ENCODE measurements at places on chromosomes 13 and 19.
A peak's percentile ranks its signal among the peaks of the same experiment; 100 is the strongest.

GRCh38 chr19:34041925-34042521 lies 130.3 kb upstream of the LSM14A start:
- peak; percentile 60 for DNase-seq

DNA sequence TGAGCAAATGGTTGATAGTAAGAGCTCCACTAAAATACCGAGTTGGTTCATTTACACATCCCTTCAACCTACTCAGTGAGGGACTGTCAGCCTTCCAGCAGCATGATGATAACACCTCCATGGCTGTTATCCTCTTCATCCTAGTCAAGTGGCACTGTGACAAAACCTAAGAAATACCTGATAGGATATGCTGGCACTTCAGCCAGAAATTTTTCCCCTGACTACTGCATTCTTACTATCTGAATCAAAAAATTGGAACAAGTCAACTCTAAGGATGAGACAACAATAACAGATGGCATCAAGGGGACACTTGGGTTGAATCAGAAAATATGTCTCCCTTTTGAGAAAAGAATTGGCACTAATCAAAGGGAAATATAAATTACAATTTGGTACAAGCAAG lies 193.9 kb downstream of the KCTD12 start:
- no peak for DNase-seq

DNA sequence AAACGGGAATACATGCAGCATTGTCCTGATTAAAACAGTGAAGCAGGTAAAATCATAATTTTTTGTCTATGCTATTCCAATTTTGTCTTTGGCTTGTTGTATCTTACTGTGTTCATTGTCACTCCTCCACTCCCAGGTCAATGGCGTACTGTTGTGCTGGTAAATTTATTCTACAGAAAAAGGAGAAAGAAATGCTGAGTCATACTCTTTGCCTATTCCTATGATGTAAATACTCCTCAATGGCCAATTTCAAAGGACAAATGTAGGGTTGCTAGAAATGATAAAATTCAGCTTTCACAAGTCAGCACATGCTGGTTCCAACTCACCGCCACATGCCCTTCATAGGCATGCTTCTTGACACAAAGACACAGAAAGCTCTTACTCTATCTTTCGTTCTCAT lies 694.4 kb upstream of the PCDH20 start:
- no peak for DNase-seq

DNA sequence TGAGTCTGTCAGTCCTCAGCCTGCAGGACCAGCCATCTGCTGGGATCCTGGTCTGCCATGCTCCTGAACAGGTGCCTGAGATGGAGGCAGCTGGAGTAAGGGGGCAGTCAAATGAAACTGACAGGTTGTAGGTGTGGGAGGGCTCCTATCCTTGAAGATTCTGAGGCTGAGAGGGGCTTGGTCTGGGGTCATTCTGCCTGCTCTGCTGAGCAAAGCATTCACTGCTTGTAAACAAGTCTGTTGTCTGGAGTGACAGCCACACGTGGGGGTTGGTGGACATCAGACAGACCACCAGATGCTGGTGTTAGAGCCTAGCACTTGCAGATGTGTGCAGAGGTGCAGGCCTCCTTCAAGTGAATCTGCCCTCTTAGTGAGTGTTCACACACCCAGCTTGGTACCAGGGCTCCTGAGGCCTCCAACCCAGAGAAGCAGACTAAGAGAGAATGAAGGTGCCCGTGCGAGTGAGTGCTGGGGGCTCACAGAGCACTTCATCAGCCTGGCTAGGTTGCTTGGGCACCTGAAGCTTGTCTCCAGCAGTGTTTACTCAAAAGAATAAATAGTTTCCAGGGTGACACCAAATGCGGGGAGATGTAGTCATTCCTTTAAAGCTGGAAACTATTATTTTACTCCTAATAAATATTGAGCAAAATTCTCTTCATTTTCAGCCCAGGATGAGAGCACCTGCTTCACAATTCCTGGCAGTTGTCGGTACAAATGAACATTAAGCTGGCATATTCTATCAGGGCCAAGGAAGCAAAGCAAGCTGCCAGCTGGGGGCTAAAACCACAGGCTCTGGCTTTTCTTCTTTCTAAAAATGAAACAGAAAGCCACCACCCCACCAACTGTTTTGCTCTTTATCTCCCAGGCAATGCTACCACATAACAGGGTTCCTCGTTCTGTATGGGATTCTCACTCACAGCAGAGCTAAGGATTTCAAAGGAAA lies 82.3 kb downstream of the RNASEH2B start:
- DNase-seq = peak; percentile 30

DNA sequence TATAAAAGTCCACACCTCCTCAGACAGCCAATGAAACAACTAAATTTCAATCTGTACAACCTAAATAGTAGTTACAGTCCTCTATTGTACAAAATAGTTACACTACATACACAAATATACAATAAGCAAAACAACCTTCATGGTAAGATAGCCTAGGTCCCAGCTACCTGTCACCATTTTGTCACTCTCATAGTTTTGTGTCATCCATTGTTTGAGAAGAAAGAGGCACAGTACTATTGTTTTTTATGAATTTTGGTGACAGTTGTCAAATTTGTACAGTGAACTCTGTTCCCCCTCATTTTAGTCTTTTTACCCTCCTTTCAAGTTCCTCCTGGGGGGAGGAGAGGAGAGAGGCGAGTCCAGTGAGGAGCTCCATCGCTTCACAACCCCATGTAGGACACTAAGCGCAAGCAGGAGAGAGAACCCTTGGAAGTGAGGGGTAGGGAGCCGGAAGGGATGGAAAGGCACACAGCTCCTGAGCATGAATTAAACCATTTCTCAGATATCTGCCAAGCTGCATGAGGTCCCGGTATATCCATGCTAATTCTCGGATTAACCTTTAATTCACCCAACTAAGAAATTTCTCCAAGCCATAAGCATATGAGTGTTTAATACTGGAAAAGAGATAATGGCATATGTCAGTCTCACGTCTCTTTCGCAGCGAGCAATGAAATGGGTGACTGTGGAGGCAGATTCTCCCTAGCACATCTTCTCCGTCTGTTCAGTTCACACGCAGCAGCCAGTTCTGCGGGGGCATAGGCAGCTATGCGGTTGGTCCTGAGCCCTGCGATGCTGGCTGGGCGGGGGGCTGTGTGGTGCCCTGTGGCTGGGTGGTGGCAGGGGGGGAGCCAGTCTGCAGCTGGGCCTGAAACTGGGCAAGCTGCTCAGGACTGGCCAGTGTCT lies 60.5 kb downstream of the SERP2 start:
- no peak for DNase-seq

DNA sequence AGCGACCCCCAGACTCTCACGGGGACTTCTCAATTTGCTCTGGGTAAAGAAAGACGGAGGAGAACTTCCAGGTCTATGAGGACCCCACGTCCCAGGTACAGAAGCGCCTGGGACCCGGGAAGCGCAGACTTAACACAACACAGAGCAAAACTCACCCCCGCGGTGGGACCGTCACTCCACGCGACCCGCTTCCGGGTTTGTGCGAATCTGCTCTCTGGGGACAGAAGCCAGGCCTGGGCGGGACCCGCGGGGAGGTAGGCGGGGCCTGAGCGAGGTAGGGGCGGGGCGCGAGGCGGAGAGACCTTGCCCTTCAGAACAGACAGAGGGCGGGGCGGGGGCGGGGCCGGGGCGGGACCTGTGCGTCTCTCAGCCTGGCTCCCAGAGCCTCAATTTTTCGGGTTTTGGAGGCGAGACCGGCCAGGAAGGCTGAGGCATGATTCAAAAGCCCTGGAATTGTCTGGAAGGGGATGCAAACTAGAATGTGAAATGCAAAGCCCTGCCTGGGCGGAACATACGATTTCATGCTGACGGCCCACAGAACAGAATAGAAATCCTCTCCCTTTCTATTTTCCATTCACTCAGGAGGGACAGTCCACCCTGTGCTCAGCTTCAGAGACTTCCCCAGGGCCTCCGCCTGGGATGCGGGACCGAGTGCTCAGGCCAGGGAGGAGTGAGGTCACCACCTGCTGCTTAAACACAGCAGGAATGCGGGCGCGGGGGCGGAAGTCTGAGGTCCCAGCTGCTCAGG lies 19.3 kb upstream of the ZNF888 start:
- DNase-seq = peak; percentile 94

- DNase-seq = no peak
These were observed 790.3 kb upstream of the SLITRK1 start for GRCh38 chr13:84672616-84673015.

- no peak for DNase-seq
These were observed 179.3 kb downstream of the ZIC5 start for GRCh38 chr13:99792079-99792921.

DNA sequence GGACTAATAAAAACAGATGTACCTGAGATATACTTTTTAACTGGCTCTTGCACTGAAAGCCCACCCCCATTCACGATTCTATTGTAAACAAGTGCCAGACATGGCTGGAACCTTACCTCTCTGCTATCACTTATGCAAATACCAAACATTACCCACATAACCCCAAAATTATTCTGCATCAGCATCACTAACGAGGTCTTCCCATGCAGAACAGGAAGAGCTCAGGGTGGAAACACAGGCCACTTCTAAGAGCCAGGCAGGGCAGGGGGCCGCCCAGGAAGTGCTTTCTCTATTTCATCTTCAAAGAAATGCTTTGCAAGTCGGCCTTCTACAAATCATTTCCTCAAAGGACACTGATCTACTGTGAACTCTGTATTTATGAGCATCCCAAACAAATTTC lies 7.3 kb downstream of the IRS2 start:
- DNase-seq = no peak

- no peak for DNase-seq
These were observed 3.9 kb upstream of the NCCRP1 start for GRCh38 chr19:39192846-39193245.

GRCh38 chr13:112532837-112533745 lies 54.9 kb downstream of the TUBGCP3 start:
- no peak for DNase-seq

- DNase-seq = no peak
These were observed 15.1 kb downstream of the KCNRG start for GRCh38 chr13:50030315-50030714.

DNA sequence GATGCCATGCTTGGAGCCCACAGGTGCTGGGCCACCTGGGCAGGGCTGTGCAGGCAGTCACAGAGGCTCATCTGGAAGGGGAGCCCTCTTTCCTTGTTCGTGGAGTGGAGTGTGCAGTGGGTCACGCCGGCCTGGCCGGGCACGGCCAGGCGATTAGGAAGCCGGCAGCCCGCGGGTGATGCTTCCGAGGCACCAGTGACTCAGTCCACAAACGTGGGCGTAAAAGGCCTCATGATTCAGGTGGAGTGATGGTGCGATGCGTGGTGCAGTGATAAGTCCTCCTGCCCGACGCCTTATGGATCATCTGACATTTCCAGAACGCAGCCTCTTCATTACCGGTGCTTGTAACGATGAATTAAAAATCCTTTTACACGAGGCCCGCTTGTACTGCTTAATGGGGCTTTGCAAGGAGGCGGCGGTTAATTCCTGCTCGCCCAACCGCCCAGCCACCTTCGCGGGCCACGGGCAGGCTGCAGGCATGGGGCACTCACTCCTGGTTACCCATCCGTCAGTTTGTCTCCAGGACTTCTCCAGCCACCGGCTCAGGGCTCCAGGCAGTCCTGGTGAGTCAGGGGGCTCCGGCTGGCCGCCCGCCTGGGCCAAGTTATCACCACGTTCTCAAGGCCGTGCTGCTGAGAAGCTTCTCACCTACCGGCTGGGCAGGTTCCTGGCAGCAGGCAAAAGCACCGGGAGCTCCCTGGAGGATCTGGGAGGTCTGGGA lies 172.4 kb downstream of the KDM4B start:
- DNase-seq = no peak

GRCh38 chr19:2170219-2170618 lies 6.5 kb downstream of the DOT1L start:
- no peak for DNase-seq

- DNase-seq = no peak
These were observed 84.0 kb upstream of the PRR20A start for GRCh38 chr13:57056601-57057180.

DNA sequence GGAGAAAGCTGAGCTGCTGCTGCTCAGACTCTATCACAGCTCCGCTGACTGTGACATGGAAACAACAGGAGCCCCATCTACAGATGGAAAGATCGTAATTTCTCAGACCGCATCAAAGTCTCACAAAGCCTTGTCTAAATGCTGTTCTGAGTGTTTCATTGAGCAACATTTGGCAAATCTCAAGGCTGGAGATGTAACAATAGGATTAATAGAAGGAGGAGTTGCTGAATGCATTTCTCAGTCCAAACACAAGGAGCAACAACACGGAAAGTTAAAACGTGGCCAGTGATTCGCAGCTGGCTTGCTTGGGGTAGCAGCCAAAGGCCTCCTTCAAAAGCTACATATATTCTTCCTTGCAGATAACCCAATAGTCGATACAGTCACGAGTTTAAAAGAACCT lies 55.7 kb downstream of the MRPL57 start:
- no peak for DNase-seq

- DNase-seq = no peak
These were observed 302.2 kb downstream of the EFNB2 start for GRCh38 chr13:106233134-106233735.

GRCh38 chr19:10279737-10280442 lies 6.9 kb upstream of the ICAM4 start:
- no peak for DNase-seq

DNA sequence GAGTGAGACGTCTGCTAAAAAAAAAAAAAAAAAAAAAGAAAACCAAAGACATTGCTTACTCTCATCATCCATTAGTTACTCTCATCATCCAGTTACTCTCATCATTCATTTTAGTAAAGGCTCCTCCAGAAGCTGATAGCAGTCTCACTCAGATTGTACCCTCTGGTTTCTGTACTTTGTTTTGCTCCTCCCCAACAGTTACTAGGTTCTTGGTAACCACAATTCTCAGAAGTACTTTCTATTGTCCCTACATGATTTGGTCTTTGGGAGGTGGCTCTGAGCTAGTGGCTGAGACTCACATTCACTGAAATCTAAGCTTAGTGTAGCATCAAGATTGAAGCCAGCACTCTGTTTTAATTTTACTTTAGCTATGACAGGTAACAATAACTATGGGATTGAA lies 14.3 kb downstream of the ERICH4 start:
- DNase-seq = peak; percentile 17

DNA sequence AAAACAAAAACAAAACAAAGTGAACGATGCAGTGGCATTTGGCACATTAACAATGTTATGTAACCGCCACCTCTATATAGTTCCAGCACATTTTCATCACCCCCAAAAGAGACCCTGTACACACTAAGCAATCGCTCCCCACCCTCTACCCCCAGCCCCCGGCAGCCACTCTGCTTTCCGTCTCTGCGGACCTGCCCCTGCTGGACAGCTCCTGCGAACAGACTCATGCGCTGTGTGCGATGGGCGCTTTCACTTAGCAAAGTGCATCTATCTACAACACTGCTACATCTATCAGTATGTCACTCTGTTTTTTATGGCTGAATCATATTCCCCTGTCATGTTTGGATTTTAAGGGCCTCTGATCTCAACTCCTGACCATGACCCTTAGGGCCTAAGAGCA lies 25.1 kb upstream of the TMEM160 start:
- DNase-seq = no peak

GRCh38 chr13:24223341-24224231 lies 63.1 kb downstream of the SPATA13 start:
- no peak for DNase-seq

GRCh38 chr19:33778089-33778791 lies 18.4 kb upstream of the KCTD15 start:
- DNase-seq = peak; percentile 79

All from T-helper 2 cell treated with Interferon-gamma antibody and Interleukin-4, amounts not matched to agents 5 μg/mL and 100 μg/mL, for 36 hours (primary cell).